Calu3 (cell line): ENCODE measurements at places on chromosomes 12 and 14.

DNA sequence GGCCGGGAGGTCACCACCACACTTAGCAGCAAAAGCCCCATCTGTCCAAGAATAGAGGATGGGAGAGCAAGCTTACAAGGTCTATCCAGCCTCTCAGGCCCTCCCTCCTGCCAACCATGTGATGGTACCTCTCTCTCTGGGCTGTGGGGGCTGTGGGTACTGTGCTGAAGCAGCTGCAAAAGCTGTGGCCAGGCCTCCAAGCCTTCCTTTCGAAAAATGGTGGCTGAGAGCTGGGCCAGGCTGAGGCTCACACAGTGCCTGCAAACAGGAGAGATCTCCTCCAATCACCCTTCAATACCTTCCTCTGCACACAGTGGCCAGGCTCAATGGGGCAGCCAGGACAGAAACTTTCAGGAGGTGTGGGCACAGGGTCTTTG is 1.1 kb downstream of the IPO4 start:
- DNase-seq, result no peak

- no peak for DNase-seq
These were observed 3.8 kb downstream of the ASIC1 start for GRCh38 chr12:50061171-50061570.

DNA sequence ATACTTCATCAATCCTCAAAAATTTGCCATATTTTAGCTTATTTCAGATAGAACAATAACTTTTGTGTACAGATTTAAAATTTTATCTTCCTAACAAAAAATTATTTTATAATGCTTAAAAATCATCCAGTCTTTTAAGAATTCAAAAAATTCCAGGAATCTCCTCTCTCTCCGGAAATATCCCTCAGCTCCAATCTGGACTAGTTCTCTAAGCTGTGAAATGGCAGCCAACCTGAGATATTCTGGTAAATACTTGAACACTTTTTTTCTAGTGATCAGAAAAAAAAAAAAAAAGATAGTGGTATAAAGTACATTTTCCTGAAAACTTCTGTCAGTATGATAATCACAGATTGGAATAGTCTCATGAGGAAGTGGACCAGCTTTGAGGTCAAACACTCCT is 57.6 kb downstream of the SSPN start:
- no peak for DNase-seq

DNA sequence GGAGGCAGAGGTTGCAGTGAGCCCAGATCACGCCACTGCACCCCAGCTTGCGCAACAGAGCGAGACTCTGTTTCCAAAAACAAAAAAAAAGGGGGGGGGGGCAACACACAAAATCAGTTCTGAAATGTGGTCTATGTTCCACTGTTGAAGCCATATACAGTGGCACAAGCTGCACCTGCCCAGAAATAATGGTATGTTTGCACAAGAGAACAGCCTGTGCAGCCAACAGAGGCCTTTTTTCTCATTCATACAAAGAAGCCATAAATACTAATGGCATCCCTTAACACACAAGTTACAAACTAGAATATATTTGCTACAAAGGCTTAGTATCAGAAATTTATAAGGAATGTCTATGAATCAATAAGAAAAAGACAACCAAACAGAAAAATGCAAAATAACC is 37.1 kb downstream of the ITPR2 start:
- no peak for DNase-seq

- no peak for DNase-seq
These were observed 183.5 kb downstream of the NUAK1 start for GRCh38 chr12:105954951-105955931.

- DNase-seq, result no peak
These were observed 106.7 kb downstream of the PTPN11 start for GRCh38 chr12:112525426-112525809.

DNA sequence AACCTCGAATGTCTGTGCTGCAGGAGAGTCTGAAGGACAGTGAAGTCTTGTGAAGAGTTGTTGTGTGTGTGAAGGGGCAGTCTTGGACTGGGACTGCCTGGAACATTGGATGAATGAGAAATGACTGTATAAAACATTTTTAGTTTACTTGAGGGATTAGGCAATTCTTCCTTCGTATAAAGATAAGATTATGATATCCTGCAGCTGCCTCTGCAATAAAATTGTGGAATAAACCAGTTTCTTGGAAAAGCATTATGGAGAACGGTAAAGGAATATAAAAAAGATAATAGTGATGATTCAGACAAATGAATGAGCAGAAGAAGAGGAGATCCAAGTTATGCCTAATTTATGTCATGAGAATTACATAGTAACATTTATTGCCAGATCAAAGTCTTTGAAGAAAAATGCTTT is 30.9 kb upstream of the LUM start:
- no peak for DNase-seq

DNA sequence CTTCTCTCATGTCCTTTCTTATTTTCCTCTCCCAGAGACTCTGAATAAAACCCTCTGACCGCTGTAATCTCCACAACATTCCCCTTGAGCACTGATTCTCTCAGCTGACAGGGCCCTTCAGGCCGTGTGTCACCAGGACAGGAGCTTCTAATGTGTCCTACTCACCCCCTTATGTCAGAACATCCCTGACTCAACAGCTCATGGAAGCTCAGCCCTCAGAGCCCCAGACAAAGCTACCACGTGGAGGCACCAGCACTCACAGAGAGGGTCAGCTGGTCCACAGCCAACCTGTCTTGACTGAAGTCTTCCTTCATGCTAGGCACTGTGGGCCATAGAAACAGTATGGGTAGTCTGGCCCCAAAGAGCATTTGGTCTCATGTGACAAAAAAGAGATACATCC is 49.8 kb downstream of the SMUG1 start:
- no peak for DNase-seq

DNA sequence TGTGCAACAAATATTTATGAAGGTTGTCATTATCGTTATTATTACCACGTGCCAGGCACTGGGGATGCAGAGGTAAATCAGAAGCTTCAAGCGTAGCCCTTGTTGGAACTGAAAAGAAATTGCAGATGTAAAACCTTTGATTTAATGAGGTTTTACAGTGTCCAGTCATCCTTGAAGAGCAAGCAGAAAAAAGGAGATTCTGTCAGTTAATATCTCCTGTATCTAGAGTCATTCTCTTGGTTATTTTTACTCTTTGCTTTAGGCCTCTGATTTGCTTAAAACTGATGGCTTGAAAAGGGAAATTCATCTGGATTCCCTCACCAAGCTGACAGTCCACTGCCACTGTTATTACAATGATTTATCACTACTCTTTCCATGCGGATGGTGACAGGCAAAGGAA is 179.3 kb downstream of the GALC start:
- no peak for DNase-seq

DNA sequence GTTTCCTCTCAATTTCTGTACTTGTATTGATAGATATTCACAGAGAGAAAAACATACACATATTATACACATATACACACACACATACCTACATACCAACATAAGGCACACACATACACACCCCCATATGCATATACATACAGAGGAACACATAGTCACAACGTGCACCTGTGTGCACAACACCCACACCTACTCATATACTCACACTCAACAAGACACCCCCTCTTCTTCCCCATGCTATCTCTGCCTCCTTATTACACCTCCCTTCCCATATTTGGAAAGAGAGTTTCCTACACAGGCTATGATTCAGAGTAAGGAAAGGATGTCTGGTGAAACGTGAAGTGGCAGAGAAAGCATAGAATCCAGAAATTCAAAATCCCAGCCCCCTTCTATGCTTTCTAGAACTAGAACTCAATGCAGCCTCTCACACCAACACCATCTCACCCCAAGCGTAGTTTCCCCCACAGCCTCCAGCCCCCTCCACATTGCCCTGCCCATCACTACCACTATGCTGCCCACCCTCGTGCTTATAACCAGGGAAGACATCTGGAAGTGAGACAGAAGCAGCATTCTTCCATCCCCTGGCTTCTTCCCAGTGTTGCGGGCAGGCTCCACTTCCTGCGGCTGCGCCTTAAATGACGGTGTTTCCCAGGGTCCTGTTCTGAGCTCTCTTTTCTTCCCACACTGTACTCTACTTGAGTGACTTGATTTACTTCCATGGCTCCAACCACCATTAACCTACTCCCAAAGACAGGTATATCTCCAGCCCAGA is 2.4 kb downstream of the RNASE8 start:
- DNase-seq, result no peak

DNA sequence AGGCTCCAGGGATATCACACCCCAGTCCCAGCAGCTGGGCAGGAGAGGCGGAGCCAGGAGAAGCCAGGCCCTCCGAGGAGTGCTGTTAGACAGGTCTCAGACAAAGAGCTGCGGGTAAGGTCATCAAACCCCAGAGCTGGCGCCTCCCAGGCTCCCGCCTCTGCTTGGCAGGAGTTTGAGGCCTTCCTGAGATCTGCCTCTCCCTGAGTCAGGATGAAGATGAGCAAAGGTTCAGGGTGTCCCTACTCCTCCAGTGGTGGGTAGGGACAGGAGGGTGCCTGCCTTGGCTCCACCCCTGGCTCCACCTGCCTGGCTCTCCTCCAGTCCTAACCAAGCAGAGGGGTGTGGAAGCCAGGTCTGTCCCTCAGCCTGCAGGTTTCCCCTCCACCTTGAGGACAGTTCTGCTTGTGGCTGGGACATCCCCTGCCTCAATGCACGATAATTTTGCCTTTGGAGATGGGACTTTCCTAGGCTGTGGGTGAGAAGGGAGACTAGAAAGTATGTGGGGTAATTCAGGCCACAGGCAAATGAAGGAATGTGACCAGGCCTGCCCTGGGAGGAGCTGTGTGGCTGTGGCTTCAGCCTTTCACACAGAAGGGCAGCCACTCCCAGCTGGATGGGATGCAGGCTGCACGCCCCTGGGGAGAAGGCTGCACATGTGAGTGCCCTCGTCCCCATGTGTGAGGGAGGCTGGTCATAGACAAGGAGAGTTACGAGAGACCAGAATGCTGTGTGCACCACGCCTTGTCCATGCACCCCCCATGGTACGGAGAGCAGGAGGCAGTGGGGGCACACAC is 2.2 kb downstream of the PLEKHG6 start:
- DNase-seq, result peak; percentile 76
